ENCODE measurements at places on chromosomes 6 and 20. TPM values are rescaled to one million over a fixed set of nuclear protein-coding genes. Genes with fewer than 3 reads are reported as not detected.
A peak's percentile ranks its signal among the peaks of the same experiment; 100 is the strongest.

- no peaks in the 10 kb centered on the region for H3K4me1 ChIP-seq
- no peaks in the 10 kb centered on the region for H3K27me3 ChIP-seq
- no peak for DNase-seq
These were observed 74.2 kb upstream of the TMEM170B start for GRCh38 chr6:11463398-11463780.

HLA-DQB1 gene
- 6.5 TPM for total RNA-seq

DNA sequence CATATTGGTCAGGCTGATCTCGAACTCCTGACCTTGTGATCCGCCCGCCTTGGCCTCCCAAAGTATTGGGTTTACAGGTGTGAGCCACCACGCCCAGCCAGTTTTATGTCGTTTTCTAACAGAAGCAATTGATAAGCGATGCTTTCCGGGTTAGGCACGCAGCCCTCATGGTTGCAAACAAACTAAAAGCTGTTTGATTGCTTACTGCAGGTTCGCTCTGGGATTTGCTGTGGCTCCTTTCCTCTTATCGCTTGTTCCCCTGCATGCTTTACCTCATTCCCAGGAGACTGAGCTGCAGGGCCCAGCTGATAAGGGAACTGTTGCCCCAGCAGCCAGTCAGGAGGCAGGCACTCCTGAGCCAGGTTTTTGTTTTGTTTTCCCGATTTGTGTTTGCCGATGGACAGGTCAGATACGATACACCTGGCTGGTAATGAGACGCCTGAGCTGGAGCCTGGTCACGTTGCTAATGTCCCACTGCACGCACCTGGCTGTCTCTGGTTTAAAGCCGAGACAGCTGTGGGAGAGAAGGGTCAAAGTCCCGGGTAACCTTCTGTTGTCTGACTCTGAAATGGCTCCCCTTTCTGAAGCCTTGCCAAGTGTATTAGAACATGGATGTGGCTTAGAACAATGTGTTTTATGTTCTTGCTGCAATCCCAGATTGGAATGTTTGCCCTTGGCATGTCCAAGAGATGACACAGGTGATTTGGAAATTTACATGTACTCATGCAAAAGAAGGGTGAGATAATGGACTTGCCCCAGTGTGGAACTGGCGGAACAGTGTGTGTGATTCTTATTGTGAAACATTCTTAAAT, 19.9 kb downstream of the DSP start:
- no peaks in the 10 kb centered on the region for H3K27me3 ChIP-seq
- DNase-seq, result no peak
- no peak overlapping the region for H3K4me3 ChIP-seq
- H3K27ac ChIP-seq, result no peak overlapping the region
- H3K36me3 ChIP-seq, result peaks cover 57% of the 10 kb centered on the region

- DNase-seq, result peak; percentile 93
- no peak overlapping the region for H3K4me3 ChIP-seq
- peaks cover 4% of the 10 kb centered on the region for H3K4me1 ChIP-seq
- peaks cover 17% of the 10 kb centered on the region for H3K27me3 ChIP-seq
- H3K27ac ChIP-seq, result no peak overlapping the region
- H3K36me3 ChIP-seq, result no peaks in the 10 kb centered on the region
These were observed 139.4 kb upstream of the ID4 start for GRCh38 chr6:19697744-19698290.

GRCh38 chr20:53797085-53797484, 203.4 kb upstream of the ZNF217 start:
- no peak for DNase-seq
- H3K36me3 ChIP-seq, result no peaks in the 10 kb centered on the region
- peaks cover 12% of the 10 kb centered on the region for H3K4me1 ChIP-seq
- H3K27me3 ChIP-seq, result no peaks in the 10 kb centered on the region
- H3K4me3 ChIP-seq, result no peak overlapping the region

GRCh38 chr20:8434326-8434876, 302.3 kb downstream of the PLCB1 start:
- DNase-seq, result no peak
- no peaks in the 10 kb centered on the region for H3K27me3 ChIP-seq
- H3K36me3 ChIP-seq, result no peaks in the 10 kb centered on the region

ARMC12 gene
- total RNA-seq, result 0.59 TPM

OR2J1 gene
- not detected for total RNA-seq

- no peak overlapping the region for H3K27ac ChIP-seq
- H3K4me1 ChIP-seq, result peaks cover 15% of the 10 kb centered on the region
- no peaks in the 10 kb centered on the region for H3K36me3 ChIP-seq
- H3K4me3 ChIP-seq, result no peak overlapping the region
These were observed 121.7 kb upstream of the MARCKS start for GRCh38 chr6:113735491-113735890.

SLC4A11 gene
- under 0.01 TPM for total RNA-seq

- peaks cover 4% of the 10 kb centered on the region for H3K4me1 ChIP-seq
- H3K27me3 ChIP-seq, result no peaks in the 10 kb centered on the region
- no peak overlapping the region for H3K27ac ChIP-seq
- H3K36me3 ChIP-seq, result no peaks in the 10 kb centered on the region
- DNase-seq, result no peak
- H3K4me3 ChIP-seq, result no peak overlapping the region
These were observed 321.8 kb downstream of the HACE1 start for GRCh38 chr6:104537872-104538271.

OPN5 gene
- not detected for total RNA-seq

DNA sequence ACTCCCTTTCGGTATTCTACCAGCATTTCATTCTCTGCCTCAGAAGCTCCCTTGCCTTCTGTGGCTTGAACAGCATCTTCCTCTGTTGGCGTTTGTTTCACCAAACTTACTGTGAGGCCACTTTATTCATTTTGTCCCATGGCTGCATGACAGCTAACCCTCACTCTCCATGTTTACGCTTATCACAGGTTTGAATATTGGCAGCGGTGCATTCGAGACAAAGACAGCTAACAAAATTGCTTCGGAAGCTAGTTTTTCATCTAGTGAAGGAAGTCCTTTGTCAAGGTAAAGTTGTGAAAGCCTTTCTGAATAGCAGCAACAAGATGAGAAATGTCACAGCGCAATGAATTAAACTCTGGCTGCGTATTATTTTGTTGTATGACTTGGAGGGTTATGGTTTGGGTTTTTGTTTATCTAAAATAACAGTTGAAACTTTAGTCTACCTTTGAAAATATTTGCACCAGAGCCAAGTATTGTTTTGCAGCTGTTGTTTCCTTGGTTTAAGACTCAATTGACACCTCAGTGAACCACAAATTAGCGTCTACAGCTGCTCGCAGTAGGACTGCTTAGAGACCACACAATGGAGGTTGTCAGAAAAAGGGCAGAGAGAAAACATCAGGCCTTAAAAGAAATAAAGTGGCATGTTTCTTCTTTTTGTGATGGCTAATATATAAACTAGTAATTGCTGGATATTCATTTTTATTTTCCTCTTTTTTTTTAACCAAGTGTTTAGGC, 70.4 kb upstream of the XRN2 start:
- H3K4me3 ChIP-seq, result no peak overlapping the region
- H3K27ac ChIP-seq, result no peak overlapping the region
- no peaks in the 10 kb centered on the region for H3K27me3 ChIP-seq
- peaks cover 10% of the 10 kb centered on the region for H3K4me1 ChIP-seq

DNA sequence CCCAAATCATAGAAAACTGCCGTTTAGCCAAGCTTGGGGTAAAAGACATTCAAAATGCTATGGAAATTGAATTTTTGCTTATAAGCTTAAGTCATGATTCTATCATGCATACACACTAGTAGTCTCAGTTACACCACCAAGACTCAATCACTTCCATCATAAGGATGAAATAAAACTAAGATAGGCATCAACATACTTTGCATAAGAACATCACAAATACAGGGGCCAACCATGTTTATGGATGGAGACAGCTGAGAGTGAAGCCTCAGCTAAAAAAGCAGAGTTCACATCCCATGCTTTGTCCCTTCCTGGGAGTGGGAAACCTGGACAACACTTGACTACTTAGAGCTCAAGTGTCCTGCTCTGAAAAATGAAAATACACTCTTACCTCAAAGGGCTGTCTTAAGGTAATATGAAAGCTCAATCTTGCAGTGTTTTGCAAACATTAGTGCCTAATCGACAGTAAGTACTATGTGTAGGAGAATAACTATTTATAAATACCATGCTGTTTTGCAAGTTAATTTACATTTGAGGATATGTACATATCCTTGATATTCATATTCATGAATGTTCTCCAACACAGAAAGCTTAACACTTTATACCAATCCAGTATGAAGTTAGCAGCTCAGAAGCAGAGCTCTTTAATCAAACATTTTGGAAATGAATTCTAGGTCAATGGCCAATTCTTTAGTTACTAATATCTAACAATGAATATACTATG, 32.0 kb upstream of the SMIM28 start:
- DNase-seq, result no peak
- H3K36me3 ChIP-seq, result no peaks in the 10 kb centered on the region
- H3K27me3 ChIP-seq, result peaks cover 12% of the 10 kb centered on the region

DNA sequence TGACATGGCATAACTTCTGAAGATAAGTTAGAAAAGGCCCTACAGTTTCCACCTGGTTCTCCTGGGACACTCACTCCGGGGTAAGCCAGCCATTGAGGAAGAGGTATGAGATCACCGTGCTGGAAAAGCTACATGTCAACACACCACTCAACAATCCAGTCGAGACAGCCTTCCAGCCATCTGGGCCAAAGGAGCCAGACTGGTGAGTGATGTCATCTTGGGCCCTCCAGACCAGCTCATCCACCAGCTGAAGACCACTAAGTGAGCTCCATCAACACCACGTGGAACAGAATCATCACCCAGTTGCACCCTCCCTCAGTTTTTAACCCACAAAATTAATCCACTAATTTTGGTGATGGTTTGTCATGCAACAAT, 32.3 kb upstream of the RSPO4 start:
- no peaks in the 10 kb centered on the region for H3K36me3 ChIP-seq
- no peak for DNase-seq
- H3K4me1 ChIP-seq, result no peaks in the 10 kb centered on the region

DNA sequence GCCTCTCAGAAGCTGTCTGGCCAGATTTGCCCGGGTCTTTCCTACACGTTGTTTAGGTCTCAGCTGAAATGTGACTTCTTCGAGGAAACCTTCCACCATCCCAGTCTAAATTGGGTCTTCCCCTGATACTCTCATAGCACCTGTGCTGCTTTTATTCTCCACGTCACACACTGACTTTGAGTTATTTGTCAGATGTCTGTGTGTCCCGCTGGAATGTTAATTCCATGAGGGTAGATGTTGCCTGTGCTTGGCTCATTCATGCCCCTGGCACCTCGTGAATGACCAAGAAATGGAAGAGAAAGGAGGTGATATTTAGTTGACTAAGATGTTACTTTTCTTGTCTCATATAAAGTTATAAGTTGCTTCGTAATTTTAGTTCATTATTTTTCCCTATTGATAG, 197.8 kb downstream of the TMEM242 start:
- no peak for DNase-seq
- peaks cover 7% of the 10 kb centered on the region for H3K4me1 ChIP-seq
- H3K27me3 ChIP-seq, result no peaks in the 10 kb centered on the region
- H3K36me3 ChIP-seq, result no peaks in the 10 kb centered on the region

GRCh38 chr6:39678914-39679313, 46.3 kb downstream of the KIF6 start:
- H3K4me3 ChIP-seq, result no peak overlapping the region
- no peak for DNase-seq
- no peaks in the 10 kb centered on the region for H3K36me3 ChIP-seq
- H3K27me3 ChIP-seq, result no peaks in the 10 kb centered on the region

MCCD1 gene
- total RNA-seq, result not detected

- peak; percentile 71 for DNase-seq
- H3K36me3 ChIP-seq, result no peaks in the 10 kb centered on the region
- H3K27ac ChIP-seq, result no peak overlapping the region
- no peak overlapping the region for H3K4me3 ChIP-seq
- peaks cover 6% of the 10 kb centered on the region for H3K4me1 ChIP-seq
- H3K27me3 ChIP-seq, result no peaks in the 10 kb centered on the region
These were observed 963.3 kb upstream of the GJE1 start for GRCh38 chr6:141169419-141169818.

PTCRA gene
- not detected for total RNA-seq

HCRTR2 gene
- not detected for total RNA-seq

GRCh38 chr6:112163295-112164257, 76.2 kb downstream of the FAM229B start:
- H3K27ac ChIP-seq, result no peak overlapping the region
- no peaks in the 10 kb centered on the region for H3K4me1 ChIP-seq
- DNase-seq, result peak; percentile 74
- H3K27me3 ChIP-seq, result no peaks in the 10 kb centered on the region
- no peak overlapping the region for H3K4me3 ChIP-seq

DNA sequence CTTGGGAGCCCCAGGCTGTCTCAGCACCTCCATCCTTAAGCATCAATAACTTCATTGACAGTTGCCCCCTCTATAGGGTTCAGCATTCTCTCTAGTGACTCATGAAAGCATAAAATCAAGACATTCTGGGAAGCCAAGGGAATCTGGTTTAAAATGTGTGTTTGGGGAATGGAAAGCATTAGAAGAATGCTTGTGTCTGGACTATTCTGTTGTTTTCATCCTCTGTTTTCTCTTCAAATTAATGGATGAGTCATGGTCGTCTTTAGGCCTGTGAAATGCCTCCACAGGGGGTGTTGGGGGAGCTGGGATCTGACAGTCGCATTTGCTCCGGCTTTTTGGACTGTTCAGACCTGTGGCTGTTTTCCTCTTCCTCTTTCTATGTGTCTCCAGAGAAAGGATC, 279.7 kb downstream of the CDC5L start:
- H3K36me3 ChIP-seq, result no peaks in the 10 kb centered on the region
- no peak overlapping the region for H3K4me3 ChIP-seq
- H3K27me3 ChIP-seq, result no peaks in the 10 kb centered on the region
- H3K27ac ChIP-seq, result peak overlapping the region; percentile 51
- peaks cover 27% of the 10 kb centered on the region for H3K4me1 ChIP-seq
- peak; percentile 89 for DNase-seq

- no peaks in the 10 kb centered on the region for H3K4me1 ChIP-seq
- no peak overlapping the region for H3K27ac ChIP-seq
- DNase-seq, result no peak
- H3K27me3 ChIP-seq, result peaks cover 19% of the 10 kb centered on the region
- no peak overlapping the region for H3K4me3 ChIP-seq
These were observed 42.3 kb downstream of the UNC5CL start for GRCh38 chr6:40996591-40997233.

CST4 gene
- not detected for total RNA-seq

- H3K36me3 ChIP-seq, result no peaks in the 10 kb centered on the region
- no peak for DNase-seq
- peak overlapping the region; percentile 52 for H3K27ac ChIP-seq
- no peaks in the 10 kb centered on the region for H3K27me3 ChIP-seq
These were observed 49.4 kb upstream of the CARMIL1 start for GRCh38 chr6:25229671-25230321.

FAM209A gene
- not detected for total RNA-seq

DNA sequence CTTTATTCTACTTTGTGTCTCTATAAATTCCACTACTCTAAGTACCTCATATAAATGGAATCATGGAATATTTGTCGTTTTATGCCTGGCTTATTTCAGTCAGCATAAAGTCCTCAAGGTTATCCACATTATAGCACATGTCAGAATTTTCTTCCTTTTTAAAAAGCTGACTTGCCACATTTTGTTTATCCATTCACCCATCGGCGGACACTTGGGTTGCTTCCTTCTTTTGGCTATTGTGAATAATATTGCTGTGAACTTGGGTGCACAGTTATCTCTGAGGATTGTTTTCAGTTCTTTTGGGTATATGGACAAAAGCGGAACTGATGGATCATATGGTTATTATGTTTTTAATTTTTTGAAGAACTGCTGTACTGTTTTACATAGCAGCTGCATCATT, 39.1 kb upstream of the ME1 start:
- no peak overlapping the region for H3K4me3 ChIP-seq
- DNase-seq, result no peak
- no peaks in the 10 kb centered on the region for H3K27me3 ChIP-seq
- H3K4me1 ChIP-seq, result no peaks in the 10 kb centered on the region

- H3K4me1 ChIP-seq, result peaks cover 32% of the 10 kb centered on the region
- peaks cover 7% of the 10 kb centered on the region for H3K36me3 ChIP-seq
- H3K27ac ChIP-seq, result peak overlapping the region; percentile 75
These were observed 950 bp downstream of the PEDS1 start for GRCh38 chr20:50152394-50153152.

All from osteoblast (primary cell).